Heart right ventricle (tissue), 16 donors: ENCODE measurements at places on chromosomes 16 and 17.

DNA sequence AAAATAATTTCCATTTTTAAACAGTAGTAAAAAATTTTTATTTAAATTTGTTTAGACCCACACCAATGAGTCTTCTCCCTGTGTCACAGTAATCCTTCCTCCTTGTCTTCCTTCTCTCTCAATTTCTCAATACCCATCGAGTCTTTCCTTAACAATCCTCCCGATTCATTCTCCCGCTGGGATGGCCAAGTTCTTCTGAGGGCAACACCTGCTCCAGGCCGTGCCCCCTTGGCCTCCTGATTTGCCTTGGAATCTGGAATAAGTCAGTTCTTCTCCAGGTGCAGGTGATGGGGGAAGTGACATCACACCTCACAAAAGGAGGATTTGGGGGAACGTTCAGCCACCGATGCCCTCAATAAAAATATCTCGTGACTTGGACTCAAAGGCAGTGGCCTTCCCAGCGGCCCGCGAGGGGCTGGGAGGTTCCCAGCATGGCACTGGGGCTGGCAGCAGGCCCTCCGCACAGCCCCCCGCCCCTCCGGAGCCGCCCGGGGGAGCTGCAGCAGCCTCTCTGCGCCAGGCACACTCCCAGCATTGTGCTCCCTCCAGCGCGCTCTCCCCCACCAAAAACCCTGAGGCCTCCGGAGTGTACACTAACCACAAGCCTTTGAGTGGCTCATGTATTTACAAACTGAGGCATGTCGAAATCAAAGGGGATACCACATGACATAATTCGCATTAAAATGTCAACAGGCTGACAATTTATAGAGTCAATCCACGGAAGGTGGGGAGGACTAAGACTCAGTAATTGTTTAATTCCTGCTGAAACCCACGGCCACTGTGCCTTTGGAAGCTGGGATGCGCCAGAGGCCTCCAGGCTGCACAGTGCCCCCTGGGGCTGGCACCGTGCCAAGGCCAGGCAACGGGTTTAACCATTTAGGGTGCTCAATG lies 120.5 kb downstream of the ZFHX3 start:
- DNase-seq = no peak

DNA sequence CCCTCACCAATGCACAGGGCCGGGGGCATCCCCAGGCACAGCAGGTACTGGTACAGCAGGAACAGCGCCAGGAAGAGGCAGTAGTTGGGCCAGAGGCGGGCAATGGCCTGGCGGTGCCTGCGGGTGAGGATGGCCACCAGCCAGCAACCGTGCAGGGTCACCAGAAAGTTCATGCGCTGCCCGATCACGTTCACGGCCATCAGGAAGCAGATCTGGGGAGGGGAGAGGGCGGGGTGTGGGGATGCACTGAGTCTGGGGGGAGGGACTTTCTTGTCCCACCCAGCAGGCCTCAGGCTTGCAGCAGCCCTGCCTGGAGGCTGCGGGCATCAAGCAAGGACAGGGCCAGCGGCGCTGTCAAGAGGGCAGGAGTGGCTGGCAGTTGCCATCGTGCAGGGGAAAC lies 25.4 kb downstream of the CTU2 start:
- DNase-seq = no peak

DNA sequence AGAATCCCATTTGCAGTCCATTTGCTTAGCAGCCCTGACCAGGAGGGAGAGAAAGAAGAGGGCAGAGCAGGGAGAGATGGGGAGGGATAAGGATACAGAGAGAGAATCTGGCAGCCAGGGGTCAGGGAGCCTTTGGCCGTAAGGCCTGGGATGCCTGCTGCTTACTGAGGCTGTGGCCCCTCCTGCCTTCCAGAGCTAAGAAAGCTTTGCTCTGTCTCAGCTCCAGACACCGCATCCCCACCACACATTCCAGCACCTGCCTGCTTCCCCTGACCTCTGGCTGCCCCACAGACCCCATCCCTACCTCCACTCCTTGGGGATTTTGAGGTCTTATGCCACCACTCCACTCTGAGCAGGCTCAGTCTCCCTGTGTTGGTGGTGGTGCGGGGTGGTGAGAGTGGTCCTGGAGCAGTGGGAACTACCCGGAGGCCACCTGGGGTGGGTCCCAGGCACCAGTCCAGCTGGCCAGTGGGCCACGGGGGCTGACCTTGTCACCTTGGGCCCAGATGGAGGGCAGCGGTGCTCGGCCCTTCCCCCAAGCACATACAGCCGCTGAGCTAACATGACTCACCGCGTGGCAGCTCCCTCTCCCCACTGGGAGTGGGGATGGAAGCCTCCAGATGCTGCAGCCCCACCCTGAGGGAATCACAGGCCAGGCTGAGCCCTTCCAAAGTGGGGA lies 58.3 kb downstream of the RAI1 start:
- no peak for DNase-seq

- no peak for DNase-seq
Measured at GRCh38 chr16:13093661-13094060, 192.3 kb downstream of the SHISA9 start.

- no peak for DNase-seq
Measured at GRCh38 chr17:71870546-71870862, 250.3 kb upstream of the SOX9 start.

DNA sequence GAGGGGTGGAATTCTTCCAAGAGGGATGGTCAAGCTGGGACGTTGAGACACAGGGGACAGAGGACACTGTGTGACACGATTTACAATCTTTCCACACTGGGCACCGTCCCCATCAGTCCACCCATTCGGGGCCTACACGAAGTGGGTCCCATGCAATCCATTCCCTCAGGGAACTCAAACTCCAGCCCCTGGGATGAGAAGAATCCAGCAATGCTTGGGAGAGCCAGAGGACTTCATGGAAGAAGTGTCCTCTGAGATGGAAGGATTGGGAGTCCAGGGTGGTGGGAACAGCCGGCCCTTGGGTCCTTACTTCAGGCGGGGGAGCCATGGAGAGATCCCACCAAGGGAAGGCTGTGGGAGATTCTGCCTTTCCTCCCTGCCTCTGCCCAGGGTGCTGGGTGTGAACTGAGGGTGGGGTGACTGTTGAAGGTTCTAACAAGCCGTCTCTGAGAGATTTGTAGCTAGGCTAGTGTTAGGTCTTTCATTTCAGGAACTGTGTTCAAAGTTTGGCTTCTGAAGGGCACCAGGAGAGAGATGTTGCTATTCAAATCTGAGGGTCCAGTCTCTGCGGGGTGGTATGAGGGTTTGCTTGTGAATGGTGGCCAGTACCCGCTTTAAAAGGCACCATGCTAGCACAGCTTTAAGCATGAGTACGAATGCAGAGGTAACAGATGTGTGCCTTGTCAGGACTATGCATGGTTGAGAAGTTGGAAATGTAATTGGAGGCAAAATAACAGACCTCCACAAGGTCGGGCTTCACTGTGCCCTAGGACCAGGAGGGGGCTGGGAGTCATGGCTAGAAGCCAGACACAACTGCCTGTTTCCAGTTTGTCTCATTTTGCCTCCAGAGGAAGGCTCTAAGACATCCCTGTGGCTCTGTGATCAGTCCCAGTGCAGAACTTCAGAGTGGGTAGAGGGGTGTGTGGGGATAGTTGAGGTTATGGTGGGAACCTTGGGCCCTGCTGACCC lies 1.9 kb downstream of the ATP1B2 start:
- DNase-seq = no peak
